T-cell (primary cell): ENCODE measurements at places on chromosomes 7 and 10. TPM values are rescaled to one million over a fixed set of nuclear protein-coding genes. Genes with fewer than 3 reads are reported as not detected.

GRCh38 chr7:110733221-110733620 lies 357.7 kb upstream of the LRRN3 start:
- DNase-seq = no peak

DNA sequence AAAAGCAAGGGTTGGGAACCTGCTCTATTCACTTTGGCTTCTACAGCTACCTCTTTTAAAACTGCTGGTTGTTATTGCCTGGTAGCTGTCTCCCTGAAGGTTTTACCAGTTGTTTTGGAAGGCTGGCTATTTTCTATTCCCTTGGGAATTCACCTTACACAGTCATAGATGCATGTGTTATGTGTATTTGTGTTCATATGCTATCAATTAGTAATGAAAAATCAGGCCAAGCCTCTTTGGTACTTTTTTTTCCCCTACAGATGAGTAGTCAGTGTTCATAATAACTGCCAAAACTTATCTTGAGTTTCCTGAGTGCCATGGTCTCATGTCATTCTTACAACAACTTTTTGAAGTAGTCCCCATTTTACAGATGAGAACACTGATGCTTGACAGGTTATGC lies 738.0 kb upstream of the GALNT17 start:
- DNase-seq = no peak

DNA sequence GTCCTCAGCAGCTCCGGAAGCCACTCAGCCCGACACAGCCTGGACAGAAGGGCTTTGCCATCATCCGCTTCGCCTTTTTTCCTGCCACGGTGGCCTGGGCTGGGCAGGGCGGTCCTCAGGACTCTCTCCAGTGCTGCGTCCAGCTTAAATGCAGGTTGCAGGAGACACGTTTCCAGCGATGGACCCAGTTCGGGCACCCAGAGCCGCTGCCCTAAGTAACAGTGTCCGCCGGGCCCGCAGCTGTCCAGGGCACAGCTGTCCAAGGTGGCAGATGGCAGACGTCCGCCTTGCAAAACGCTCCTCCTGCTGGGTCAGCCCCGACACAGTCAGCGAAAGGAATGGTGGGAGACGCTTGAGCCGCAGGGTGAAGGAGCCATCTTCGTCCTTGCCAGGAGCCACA lies 37.0 kb upstream of the FOXL3 start:
- no peak for DNase-seq

DNA sequence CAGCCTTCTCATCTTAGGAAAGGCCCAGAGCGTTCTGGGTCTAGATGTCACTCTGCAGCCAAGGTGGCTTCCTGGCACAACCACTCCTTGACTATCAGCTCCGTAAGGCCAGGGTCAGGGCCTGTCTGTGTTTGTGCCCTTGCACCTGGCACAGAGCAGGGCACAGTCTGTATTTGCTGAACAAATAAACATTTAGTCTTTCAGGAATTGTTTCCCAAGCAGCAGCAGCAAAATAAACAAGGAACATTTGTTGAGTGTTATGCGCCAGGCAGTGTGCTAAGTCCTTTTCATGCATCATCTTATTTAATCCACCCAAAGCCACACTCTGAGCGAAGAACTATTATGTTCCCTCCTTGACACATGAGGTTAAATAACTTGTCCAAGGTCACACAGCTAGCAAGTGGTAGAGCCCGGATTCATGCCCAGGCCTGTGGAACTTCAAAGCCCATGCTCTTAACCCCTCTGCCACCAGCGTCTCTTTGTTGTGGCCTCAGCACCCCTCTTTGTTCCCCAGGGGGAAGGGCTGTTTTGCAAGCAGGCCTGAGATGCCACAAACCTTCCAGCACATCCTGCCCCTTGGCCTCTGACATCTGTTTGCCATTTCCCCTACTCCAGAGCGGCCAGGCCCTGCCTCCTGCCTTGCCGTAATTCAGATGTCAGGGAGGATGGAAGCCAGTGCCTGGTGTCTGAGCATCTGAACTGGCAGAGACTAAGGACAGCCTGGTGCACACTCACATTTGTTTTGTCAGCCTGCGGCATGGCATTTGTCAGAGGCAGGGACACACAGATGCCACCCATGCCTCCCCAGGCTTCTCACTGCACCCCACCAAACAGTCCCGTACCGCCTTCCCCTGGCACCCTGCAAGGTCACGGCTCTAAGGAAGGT lies 325.8 kb upstream of the ZMIZ1 start:
- no peak for DNase-seq

GRCh38 chr10:73803680-73804286 lies 7.6 kb downstream of the NDST2 start:
- no peak for DNase-seq

DNA sequence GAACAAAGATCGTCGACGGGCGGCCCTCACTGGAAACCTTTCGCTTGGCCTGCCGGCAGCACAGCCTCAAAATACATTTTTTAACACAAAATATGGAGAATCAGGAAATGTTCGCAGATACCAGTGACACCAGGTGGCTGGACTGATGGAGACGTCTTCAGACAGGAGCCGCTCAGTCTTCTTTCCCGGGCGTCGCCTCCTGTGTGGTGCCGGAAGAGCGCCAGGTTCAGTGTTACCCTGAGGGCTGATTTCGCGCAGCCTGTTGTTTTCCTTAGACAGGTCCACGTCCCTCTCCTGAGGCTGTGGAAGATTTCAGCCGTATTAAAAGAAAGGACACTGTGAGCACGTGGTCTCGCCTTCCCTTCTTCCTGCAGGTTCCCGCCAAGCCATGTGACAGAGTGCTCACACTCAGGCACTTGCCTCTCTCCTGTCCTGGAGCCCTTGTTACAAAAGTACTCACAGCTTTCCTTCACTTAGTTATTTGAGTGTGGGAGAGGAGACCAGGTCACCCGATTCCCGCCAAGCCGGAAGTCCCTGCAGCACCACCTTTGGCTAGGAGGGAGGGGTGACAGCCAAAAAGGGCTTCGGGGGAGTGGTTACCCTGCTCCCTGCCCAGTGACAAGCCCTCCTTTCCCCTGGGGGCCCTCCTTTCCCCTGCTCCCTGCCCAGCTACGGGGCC lies 21.7 kb upstream of the PWWP2B start:
- DNase-seq = no peak

DNA sequence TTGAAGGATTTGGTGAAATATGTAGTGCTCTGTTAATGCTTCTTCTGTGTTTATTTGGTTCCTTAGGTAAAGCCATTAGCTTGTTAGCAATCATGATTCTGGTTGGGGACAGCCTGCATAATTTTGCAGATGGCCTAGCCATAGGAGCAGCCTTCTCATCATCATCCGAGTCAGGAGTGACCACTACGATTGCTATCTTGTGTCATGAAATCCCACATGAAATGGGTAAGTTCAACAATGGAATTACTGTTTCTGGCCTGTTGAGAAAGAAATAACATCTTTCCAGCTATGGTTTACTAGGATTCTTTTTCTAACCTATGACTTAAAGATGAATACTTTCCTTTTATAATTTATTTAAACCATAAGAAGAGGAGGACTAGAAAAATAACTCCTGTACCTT lies 48.9 kb downstream of the SLC39A12 start:
- no peak for DNase-seq

DNA sequence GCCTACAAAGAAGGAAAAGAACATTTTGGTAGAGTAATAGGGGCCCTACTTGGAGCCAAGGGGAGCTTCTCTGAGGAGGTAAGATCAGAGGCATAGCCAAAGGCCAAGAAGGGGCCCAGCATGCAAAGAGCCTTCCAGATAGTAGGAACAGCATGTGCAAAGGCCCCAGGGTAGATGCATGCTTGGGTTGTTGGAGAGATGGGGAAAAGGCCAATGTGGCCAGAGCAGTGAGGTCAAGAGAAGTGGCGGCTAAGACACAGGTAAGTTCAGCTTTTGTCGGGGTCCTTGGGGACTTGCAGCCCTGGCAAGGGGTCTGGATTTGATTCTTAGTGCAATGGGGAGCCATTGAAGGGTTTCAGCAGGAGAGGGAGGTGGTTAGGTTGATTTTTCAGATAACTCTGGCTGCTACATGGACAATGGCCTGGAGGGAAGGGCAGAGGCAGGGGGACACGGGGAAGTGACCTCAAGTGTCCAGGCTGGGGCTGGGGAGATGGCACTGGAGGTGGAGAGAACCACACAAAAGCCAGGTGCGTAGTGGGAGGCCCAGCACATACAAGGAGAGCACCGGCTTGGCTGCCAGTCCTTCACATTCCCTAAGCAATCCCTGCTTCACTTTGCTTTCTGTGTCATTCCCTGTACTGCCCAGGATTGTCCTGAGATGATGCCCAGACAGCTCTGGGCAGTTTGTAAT lies 16.5 kb downstream of the GRID1 start:
- DNase-seq = no peak

GRCh38 chr10:115092555-115093285 lies 445 bp upstream of the ATRNL1 start:
- DNase-seq = no peak

DNA sequence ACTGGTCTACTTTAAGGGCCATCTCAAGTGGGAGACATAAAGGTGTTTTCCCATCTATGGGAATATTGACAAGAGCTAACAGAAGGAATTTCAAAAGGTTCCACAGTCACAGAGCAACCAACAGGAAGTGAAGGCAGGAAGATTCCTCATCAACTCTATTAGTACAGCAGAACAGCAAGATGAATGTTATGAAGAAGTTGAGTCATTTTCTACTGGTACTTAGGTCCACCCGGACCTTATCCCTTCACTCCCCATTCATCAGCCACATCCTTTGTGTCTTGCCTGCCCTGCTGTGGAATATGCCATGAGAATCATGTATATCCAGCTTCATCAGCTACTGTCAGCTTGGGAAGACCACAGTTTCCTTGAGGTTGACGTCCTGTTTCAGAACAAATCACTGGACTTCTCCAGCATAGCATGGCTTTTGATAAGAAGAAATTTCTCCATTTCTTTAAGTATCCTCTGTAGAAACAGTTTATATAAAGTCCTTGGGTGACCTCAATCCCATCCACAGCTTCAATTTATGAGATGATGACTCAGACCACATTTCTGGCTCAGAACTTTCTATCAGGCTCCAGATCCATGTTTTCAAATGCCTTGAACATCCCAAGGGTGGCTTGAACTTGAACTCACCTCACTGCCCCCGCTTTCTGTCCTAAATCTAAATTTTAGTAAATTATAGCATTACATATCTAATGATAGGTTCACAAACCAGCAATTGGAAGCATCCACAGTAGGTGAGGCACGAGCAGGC lies 84.9 kb upstream of the AGK start:
- no peak for DNase-seq

DNA sequence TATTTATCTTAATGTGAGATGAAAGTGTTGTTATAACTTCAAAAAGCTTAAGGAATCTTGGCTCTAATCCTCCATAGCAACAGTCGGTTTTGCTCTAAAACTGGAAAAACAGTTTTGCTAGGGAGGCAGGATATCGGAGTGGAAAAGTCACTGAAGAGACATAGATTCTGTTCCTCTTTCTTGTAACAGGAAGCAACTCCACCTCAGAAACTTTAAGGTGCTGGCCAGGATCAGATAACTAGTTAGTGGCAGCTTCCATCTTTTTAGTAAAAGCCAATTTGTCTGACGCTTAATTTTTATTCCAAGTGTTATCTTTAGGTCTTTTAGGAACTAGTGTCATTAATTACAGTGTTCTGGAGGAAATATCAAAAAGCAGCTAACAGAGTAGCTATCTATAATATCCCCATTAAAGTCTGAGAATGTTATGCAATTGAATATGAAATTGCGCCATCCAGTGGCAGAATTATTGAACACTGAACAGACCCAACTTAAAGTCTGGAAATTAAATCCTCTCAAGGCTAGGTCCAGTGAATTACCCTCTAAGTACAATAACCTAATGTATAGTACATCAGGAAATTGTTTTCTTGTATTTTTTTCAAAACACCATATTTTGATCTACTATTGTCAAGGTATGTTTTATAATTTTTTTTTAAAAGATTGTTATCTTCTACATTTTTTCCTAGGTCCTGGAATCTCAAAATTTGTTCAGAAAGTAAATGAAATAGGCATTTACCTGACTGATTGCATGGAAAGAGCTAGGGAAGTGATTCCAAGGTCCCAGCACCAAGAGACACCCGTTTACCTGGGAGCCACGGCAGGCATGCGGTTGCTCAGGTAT lies 65.9 kb upstream of the CC2D2B start:
- no peak for DNase-seq

DNA sequence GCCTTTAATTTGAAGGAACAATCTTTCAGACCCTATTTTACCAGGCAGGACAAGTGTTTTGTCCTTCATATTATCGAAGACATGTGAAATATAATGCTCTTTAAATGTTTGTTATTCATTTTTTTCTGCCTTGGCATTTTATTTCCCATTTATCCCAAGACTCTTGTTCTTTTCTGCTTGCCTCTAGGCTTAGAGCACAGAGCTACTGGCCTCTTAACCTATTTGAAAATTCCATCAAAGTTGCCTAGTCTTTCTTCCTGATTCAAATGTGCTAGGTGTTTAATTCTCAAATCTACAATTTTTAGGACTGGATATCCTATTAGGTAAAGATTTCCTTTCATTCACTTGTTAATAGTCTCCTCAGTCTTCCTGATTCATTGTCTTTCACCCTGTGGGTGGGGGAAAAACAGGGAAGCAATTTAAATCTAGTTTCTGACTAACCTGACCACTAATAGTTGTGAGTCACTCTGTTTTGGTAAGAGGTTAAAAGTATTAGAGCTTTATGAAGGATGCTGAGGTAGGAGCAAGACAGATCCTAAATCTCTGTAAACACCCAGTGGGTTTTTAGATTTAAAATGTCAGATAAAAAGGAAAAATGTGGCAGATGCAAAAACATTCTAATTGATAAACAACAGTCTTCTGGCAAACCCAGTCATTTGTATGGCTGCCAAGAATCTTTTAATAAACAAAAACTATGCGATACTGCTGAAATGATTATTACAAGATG lies 1.5 kb downstream of the LIPK start:
- no peak for DNase-seq

GRCh38 chr7:107538001-107538400 lies 25.7 kb downstream of the COG5 start:
- DNase-seq = no peak

DNA sequence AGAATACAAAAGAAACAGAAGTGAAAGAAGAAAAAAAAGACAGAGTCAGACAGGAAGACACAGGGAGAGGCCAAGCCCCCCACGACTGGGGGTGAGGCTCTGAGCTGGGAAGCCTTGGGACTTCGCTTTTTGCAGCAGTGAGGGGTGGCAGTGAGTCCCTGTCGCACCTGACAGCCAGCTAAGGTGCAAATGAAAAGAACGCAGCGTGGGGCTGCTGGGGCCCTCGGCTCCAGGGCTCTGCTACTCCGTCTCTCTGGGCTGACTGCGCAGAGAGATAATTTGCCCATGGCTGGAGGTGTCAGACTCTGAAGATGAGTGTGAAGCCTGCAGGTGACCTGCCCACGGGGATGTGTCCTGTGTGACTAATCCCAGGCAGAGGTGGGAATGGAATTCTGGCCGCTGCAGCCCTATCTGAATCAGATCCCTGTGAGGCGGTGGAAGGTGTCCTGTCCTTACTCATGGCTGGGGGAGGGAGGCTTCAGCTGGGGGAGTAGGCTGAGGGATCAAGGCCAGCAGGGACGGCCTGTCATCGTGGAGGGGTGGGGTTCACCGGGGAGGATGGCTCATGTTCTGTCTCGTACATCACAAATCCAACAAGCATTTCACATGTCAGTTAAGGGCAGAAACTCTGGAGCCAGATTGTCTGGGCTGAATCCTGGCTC lies 96.4 kb downstream of the SLIT1 start:
- no peak for DNase-seq

- no peak for DNase-seq
Measured at GRCh38 chr7:84125654-84126053, 68.9 kb downstream of the SEMA3A start.

The ACHE gene
- total RNA-seq = 0.13 TPM

The VWDE gene
- 0.54 TPM for total RNA-seq

The SPDYE6 gene
- total RNA-seq = not detected

The GPNMB gene
- total RNA-seq = 0.76 TPM

The ASZ1 gene
- total RNA-seq = not detected

The C10orf90 gene
- not detected for total RNA-seq

The NPFFR1 gene
- not detected for total RNA-seq

The ACTL6B gene
- not detected for total RNA-seq
